ENCODE measurements at places on chromosomes 16 and 17.

DNA sequence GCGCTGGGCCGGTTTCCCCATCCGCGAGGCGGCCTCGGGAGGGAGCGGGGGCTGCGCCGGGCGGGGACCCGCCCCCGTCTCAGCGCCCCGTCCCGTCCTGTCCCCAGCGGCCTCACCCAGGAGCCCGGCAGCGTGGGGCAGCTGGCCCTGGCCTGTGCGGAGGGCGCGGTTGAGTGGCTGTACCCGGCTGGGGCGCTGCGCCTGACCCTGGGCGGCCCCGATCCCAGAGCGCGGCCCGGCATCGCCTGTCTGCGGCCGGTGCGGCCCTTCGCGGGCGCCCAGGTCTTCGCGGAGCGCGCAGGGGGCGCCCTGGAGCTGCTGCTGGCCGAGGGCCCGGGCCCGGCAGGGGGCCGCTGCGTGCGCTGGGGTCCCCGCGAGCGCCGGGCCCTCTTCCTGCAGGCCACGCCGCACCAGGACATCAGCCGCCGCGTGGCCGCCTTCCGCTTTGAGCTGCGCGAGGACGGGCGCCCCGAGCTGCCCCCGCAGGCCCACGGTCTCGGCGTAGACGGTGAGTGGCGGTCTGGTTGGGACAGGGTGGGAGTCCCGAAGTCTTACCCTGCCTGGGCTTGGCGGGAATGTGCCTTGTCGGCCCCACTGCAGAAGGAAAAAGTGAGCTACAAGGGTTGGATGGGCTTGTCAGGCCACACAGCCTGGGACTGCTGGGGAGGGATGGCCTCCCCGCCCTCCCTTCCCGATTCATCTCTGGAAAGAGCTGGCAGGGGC is 720 bp downstream of the METRN start:
- DNase-seq: no peak

DNA sequence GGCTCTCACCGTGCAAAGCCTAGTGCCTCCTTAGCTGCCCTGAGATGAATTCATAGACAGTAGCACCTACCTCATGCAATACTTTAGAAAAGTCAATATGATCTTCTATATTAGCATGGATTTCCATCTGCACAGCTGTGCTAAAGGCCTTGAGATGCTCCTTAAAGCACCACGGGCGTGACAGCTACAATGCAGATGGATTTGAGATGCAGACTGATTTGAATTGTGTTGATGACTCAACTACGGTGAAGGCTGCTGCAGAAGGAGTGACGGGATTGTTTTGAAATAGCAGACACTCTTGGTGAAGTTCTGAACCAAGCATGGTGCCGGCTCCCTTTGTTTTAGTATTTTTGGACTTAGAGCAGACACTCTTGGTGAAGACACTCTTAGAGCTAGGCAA is 88.2 kb downstream of the SPECC1 start:
- no peak for DNase-seq

DNA sequence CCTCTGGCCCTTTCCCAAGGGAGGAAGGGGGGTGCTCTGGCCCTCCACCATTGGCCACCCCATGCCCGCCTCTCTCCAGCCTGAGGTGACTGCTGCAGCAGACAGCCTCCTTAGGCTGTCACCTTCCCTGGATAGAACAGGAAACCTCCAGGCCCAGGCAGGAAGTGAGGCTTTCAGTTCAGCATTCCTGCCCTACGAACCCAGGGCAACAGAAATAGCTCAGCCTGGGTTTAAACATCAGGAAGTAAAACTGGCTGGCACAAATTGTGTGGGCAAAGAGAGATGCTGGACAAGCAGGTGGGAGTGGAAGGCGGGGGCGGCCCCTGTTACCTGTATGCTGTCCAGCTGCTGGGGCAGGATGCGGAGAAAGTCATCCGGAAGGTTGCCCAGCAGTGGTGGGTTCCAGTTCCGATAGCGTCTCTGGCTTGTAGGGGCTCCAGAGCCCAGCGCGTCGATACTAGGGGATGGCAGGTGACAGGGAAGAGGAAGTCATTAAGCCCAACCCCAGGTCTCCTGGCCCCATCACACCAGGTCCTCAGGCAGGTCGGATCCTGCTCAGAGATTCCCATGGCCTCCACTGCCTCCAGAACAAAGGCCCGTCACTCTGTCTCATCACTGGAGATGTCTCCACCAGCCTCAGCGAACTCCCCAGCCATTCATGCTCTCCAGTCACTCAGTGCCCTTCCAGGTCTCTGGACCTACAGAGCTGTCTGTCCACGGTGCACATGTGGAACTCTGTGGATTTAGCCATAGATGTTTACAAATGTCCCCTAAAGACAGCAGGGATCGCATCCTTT is 23.6 kb upstream of the MRPS23 start:
- DNase-seq: no peak

DNA sequence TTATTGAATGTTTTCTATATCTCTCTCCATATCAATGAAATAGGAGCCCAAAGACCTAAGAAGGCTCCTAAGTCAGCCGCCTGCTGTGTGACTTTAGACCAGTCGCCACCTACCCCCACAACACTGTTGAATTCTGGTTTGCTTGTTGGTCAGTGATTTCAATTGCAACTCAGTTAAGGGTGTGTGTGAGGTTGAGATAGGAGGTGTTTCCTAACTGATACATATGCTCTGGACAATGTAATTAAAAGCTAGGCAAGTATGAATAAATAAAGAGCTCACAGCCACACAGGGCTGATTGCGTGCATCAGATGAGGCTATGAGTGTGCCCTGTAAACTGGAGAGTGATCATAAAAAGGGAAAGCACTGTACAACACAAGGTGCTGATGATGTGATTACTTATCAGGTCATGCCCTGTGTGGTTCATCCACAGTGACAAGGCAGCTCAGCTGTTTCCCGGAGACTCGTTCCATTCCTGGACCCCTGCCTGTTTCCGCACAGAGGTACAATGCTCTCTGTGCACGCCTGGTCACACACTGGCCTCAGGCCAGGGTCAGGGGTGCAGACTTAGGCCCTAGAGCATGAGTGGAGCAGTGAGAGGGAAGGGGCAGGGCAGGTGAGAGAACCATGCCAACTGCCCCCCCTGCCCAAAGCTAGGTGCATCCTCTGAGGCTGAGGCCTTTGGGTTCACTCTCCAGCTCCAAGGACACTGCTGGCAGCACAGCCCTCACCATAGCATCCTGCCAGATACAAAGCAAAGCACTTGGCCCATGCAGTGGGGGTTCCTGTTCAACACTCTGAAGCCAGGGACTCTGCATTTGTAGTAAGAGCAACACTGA is 3.3 kb upstream of the KRT35 start:
- no peak for DNase-seq

- DNase-seq: no peak
These were observed 79.7 kb upstream of the NOL11 start for GRCh38 chr17:67637901-67638641.

- DNase-seq: no peak
These were observed 308.1 kb upstream of the ZFHX3 start for GRCh38 chr16:73355981-73356380.

- DNase-seq: no peak
These were observed 31.9 kb downstream of the TENT4B start for GRCh38 chr16:50185005-50185505.

GRCh38 chr16:14405611-14406537 is 224.2 kb downstream of the PARN start:
- DNase-seq: no peak

DNA sequence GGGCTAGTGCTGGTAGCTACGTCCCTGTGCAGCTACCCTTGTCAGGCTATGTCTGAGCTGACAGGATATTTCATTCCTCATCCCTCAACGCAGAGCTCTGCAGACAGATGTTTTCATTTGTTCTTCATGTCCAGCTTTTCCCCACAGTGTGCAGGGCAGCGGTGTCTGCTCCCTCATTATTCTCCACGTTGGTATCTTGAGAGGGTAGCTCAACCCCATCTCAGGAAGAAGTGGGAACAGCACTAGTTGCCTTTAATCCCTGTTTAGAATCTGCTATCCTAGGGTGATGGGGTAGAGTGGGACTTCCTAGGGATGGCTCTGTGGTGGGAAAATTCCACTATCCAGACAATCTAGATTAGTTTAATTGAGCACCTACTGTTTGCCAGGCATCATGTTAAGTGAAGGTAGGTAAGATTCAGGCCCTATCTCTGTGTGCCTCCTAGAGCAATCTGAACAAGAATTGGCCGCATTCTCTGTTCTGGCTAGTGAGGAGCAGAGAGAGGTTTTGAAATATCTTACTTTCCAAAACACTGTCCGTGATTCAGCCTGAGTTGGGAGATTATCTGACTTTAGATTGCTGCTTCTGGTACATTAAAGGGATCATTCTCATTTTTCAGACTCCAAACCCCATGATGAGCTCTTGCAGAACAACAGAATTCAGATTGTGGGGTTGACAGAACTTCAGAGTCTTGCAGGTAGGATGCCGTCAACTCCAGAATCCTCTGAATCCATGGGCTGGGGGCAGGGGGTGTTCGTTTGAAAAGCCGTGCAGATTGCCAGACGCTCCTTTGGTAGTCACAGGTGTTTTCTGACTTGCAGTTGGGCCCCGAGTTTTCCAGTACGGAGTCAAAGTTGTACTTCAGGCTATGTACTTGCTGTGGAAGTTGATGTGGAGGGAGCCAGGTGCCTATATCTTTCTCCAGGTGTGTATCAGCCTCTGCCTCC is 963 bp downstream of the ALG1 start:
- no peak for DNase-seq

DNA sequence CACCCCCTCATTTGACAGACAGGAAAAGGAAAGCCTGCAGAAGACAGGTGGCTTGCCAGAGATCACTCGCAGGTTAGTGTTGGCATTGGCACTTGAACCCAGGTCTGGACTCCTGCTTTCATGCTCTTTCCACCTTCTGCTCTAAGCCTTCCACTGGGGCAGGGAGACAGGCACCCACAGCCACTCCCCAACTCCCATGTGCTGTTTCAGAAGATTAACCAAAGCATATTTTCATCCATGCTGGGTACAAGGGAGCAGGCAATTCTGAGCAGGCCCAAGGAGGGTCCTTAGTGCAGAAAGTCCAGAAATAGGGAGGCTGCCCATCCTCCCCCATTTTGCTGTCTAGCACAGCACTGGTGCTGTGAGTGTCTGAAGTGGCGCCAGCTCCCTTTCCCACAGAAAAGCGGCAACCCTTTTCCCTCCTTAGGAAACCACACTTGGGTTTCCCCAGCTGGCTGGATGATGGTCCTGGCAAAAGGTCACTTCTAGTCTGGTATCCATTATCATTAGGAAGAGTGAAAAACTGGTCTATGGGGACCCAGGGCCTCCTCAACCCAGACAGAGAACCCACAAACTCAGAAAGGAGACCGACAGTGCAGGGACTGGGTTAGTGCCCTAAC is 2.0 kb upstream of the CAVIN1 start:
- no peak for DNase-seq

GRCh38 chr17:77242118-77242851 is 101.5 kb downstream of the SEC14L1 start:
- no peak for DNase-seq

DNA sequence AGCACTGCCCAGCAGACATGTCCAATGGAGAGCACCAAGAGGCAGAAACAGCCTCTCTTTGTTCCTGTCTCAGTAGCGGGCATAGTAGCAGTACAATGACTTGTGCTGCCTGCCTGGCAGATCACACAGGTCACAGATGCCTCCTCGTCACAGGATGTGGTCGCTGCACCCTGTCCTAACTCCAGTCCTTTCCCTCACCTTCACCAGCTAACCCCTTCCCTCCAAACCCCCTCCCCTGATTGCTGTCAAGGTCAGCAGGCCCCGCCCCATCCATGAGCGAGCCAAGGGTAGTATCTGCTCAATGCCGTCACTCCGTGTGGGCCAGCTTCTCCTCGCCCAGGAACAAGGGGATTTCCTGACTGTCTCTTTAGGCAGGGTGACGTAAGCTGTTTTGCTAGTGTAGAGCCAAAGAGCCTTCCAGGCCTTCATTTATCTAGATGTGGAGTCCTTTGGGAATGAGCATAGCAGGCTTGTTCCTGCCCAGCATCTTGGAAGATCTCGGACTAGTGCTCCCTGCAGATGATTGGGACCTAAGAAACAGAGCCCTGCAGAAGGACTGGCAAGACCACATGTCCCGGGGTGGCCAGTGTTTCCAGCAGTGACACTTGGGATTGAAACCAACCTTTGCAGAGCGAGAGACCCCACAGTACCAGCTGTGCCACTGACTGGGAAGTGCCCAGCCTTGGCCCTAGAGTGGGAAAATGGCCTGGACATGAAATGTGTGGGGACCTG is 75.9 kb upstream of the TNRC6C start:
- peak; percentile 51 for DNase-seq

- no peak for DNase-seq
These were observed 45.3 kb downstream of the JPH3 start for GRCh38 chr16:87647431-87648185.

DNA sequence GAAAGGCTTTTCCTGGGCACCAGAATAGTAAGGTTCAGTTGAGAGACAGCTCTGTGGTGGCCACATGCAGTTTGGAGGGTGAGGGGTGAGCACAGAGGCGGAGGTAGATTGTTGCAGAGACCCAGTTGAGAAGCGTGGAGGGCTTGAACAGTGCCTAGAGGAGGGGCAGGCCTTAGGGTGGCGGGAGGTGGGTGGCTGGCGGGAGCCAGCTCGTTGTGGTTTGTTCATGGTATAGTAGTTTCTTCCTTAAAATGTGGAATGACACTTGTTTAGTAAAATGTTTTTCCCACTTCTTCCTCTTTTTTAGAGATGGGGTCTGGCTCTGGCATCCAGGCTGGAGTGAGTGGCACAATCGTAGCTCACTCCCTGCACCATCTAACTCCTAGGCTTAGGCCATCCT is 14.2 kb downstream of the USP10 start:
- no peak for DNase-seq

GRCh38 chr16:17369421-17370222 is 101.1 kb downstream of the XYLT1 start:
- DNase-seq: peak; percentile 26

GRCh38 chr16:69767459-69768229 is 5.5 kb downstream of the WWP2 start:
- no peak for DNase-seq

GRCh38 chr17:64503821-64504768 is 2.0 kb downstream of the DDX5 start:
- no peak for DNase-seq

DNA sequence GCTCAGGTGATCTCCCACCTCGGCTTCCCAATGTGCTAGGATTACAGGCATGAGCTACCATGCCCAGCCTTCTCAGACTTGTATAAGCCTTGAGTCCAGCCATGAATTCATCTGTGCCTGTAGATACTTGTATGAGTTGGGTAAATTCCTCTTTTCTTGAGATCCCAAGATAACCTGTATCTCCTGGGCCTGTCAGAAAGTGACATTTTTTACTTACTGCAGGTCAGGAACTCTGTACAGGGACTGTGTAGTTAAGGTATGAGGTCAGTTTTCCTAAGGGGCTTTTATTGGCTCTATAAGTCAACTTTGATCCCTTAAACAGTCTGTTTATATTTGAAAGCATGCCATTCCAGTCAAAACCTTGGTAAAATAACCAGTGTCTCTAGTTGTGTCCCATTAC is 106.3 kb upstream of the HAS3 start:
- DNase-seq: no peak

- no peak for DNase-seq
These were observed 604 bp upstream of the ZC3H18 start for GRCh38 chr16:88569614-88569984.

GRCh38 chr17:4560837-4561256 is 470 bp upstream of the GGT6 start:
- DNase-seq: no peak

Measured in stimulated activated CD4-positive, alpha-beta T cell treated with anti-CD3 and anti-CD28 coated beads, Interleukin-12 subunit alpha, Interleukin-12 subunit beta, amount 100 ng/mL, for 24 hours (primary cell).